ENCODE measurements at places on chromosomes 3 and 15.

DNA sequence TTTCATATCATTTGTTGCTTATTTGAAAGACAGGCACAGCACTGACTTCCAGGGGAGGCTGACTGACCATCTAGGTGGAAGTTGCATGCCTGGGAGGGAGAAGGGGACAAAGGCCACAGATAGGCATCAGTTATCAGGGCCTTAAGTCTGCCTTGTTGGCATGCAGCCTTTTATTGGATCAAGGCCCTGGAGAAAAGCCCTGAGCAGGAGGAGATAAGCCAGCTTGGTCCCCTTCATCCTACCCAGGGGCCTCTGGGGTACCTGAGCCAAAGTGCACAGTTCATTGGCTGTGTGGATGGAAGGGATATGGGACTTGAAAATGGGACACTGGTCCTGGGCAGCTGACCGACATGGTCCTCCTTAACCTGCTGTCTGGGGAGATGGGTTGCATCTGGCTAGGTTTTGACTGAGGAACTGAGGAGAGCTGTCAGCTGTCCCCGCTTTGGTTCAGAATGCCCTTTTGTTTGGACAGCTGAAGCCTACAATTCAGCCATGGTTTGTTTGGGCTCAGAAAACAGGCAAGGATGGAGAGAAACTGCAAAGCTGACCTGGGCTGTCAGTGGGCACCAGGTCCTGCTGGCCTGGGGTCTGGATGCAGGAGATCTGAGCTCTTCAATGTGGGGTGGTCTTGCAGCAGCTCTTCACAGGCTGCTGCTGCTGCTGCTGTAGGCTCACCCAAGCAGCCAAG is 60.0 kb downstream of the FLNB start:
- no peak for DNase-seq

GRCh38 chr3:157586293-157586692 is 83.1 kb upstream of the VEPH1 start:
- DNase-seq = no peak

DNA sequence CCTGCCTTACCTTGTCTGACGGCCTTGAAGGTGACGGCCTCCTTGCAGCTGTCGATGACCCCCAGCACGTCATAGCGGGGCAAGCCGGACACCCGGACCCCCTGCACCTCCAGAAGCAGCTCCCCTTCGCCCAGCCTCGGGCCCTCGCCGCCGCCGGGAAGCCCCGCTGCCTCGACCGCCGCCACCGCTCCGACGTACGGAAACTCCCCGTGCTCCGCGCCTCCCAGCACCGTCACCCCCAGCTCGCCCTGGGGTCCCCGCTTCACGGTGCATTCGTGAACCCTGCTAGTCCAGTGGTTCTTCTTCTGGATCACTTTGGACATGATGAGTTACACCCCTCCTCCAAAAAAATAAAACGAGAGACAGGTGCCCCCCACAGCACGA is 740 bp downstream of the MAGI1 start:
- no peak for DNase-seq

- DNase-seq = no peak
Measured at GRCh38 chr3:184726497-184726896, 14.6 kb upstream of the MAGEF1 start.

DNA sequence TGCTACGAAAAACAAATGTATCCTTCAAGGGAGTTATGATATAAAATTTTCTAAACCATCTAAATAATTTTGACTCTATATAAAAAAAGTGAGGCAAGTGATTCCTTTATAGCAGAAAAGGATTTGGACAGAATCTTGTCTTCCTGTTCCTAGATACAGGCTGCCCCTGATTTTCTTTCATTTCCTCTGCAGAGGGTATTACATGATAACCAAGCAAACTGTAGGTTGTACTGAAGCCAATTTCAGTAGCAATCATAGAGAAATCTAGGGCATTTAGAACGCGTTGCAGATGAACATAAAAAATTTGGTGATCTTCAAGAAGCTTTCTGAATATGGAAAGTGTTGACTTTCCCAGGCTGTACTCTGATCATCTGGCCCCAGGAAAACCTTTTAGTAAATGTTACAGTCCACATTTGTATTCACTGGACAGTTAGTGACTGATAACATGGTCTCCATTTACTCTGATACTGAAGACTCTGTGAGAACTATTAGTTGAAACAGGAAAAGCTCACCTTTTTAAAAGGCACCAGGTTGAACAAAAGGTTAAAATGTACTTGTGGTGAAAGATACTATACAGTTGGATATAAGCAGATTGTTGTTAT is 9.1 kb upstream of the UTS2B start:
- no peak for DNase-seq

DNA sequence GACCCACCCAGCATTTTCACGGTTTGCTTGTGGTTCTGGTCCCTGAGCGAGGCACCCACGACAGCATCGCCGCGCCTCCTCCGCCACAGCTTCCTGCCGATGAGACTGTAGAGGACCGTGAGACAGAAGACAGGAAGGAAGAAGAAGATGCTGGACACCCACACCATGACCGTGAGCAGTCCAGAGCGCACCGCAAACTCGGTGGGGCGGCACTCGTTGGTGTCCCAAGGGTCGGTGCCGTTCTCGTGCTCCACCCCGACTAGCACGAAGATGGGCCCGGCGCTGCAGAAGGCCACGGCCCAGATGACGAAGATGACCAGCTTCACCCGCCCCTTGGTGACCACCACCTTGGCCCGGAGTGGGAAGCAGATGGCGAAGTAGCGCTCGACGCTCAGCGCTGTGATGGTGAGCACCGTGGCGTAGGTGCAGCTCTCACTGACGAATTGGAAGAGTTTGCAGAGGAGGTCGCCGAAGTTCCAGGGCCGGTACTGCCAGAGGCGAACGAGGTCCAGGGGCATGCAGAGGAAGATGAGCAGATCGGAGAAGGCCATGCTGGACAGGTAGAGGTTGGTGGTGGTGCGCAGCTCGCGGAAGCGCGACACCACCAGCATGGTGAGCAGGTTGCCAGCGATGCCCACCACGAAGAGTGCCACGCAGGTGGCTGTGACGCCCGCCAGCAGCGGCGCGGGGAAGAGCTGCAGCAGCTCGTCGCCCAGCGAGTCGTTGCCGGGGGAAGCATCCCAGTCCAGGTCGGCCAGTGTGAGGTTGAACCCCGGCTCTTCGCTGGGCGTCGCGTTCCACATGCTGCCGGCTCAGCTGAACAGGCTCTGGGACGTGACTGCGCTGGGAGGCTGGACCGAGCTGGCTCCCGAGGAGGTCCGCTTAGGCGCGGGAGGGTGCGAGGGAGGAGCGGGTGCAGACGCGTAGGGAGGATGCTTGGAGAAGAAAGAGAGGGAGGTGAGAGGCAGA is at the start of gene GHSR:
Gene GHSR (minus strand): TSS at position 846 of the 969 bp plus-strand sequence. CDS start 43 bp downstream, at position 803.
- peak; percentile 5 for DNase-seq

- no peak for DNase-seq
Measured at GRCh38 chr3:126147932-126148683, 32.3 kb downstream of the ALDH1L1 start.

- DNase-seq = no peak
Measured at GRCh38 chr15:52912172-52912571, 122.0 kb upstream of the ONECUT1 start.

DNA sequence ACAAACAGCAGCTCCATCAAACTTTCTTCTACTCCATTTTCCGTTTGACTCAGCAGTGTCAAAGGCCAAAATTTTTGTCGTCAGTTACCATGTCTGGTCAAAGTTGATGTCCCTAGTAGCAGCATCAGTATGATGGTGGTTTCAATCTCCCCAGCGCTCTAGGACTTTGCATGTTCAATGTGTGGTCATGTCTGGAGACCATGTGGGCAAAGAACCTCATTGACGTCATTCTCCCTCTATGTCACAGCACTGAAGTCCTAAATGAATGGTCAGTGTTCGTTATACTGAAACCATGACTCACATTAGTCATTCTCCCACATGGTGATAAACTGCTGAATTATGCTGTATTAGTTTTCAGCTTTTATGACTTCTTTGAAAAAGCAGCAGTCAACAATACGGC is 23.2 kb downstream of the SHC4 start:
- DNase-seq = no peak

DNA sequence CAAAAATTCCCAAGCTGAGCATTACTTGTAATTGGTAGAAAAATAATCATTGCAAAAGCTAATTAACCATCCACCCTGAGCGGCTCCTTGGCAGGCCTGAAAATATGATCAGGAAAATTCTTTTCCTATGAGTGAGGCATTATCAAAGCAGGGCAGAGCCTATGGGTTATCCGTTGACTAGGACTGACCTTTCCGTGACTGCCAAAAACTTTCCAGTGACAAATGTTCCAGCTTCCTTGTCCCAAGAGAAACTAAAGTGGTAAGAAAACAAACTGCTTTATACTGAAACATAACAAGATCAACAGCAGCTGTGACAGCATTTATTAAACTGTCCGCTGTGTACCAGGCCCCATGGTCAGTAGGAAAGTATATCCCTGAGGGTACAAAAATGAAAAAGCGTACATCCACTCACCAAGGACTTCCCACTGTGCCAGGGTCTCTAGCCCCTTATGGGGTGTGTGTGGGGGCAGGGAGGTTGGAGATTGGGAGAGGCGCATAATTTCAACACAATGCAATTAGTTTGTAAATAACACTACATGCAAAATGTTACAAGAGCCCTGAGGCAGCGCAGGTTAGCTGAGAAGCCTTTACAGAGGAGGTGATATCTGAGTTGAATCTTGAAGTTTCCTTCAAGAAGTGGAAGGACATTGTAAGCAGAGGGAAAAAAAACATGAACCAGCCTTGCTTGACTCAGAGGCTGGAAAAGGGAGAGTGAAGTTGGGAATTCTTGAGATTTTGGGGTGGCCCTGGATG is 8.5 kb downstream of the LIPC start:
- DNase-seq = no peak

DNA sequence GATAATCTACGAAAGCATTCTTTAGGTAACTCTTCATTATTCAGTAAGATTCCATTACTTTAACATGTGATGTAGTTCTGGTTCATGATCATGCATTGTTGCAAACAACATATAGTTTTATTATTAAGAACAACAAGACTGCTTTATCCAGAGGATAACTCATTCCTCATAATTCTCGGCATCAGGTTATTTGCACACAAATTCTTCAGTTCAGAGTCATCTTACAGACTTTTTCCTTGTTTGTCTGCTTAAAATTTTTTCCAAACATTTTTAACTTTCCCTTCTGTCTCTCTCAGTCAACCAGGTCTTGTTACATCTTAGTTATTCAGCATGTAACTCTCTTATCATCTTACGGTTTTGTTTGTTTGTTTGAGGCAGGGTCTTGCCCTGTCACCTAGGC is 60.1 kb downstream of the VGLL3 start:
- no peak for DNase-seq

- no peak for DNase-seq
Measured at GRCh38 chr3:190306513-190307163, 15.6 kb downstream of the CLDN1 start.

GRCh38 chr3:80889535-80889934 is 871.9 kb downstream of the GBE1 start:
- DNase-seq = no peak

- DNase-seq = no peak
Measured at GRCh38 chr3:186454881-186455703, 89.1 kb downstream of the CRYGS start.

DNA sequence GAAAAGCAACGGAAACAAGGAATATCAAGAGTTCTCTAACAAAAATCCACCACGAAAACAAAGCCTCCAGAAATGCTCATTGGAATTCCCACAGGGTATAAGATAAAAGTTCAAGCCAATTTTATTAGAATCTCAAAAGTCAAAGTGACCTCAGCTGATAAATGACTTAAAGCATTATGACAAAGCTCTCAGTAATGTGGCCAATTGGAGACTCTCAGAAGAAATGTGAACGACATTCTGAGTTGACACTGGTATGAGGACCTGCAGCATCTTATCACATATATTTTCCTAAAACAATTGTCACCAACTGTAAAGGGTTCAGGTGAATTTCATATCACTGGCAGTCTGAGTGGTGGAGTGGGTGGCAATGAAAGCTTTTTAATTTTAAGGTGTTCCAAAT is 199.1 kb downstream of the FOXP1 start:
- DNase-seq = no peak

- DNase-seq = no peak
Measured at GRCh38 chr3:39467394-39468107, at the start of gene MOBP. MOBP (plus strand) TSS chr3:39467680; CDS start chr3:39502070, 34,390 bp downstream.

GRCh38 chr3:139830817-139831216 is 104.2 kb upstream of the CLSTN2 start:
- DNase-seq = no peak

- no peak for DNase-seq
Measured at GRCh38 chr3:29906906-29907305, 626.0 kb downstream of the RBMS3 start.

DNA sequence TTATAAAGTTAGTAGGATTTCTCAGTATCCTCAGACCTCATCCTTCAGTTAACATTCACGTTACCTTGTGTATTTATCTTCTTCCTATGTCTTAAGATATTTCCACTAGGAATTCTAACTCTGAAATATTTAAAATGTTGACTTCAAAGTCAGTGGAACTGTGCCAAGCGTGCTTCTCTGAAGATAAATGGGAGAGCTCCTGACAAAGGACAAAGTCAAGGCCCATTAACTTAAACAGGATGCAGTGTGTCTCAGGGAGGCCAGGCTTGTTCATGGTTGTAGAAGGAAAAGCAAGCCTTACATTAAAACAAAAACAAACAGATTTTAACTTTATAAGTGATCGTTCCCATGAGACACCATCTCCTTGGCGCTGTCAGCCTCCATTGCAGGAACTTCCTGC is 41.5 kb downstream of the ABHD17C start:
- no peak for DNase-seq

- no peak for DNase-seq
Measured at GRCh38 chr3:46711760-46712159, 5.9 kb downstream of the PRSS50 start.

DNA sequence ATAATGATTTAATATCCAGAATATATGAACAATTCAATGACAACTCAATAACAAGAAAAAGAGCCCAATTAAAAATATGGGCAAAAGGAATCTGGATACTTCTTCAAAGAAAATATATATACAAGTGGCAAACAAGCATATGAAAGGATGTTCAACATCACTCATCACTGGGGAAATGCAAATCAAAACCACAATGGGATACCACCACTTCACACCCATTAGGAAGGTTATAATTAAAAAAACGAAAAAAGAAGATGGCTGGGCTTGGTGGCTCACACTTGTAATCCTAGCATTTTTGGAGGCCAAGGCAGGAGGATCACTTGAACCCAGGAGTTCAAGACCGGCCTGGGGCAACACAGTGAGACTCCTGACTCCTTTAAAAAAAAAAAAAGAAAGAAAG is 4.1 kb downstream of the CCDC12 start:
- no peak for DNase-seq

DNA sequence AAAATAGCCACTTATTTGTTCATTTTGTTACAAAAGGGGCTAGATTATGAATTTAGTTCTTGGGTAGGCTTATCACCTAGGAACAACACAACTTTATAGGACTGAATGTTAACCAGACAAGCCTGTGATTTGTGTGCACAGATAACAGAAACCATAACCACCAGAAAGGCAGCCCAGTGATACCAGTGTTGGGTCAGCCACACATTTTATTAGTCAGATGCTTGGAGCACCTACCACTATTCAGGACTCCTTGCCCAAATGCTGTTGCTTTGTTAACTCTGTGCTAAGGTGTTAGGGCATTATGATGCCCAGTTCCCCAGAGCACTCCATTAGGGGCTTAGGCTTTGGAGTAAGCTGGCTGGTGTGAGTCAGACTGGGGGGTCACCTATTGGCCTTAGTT is 22.5 kb downstream of the PLCL2 start:
- no peak for DNase-seq

- no peak for DNase-seq
Measured at GRCh38 chr3:100526613-100527346, 34.4 kb downstream of the TMEM45A start.

GRCh38 chr3:103158183-103158582 is 723.4 kb downstream of the ZPLD1 start:
- DNase-seq = no peak

- DNase-seq = no peak
Measured at GRCh38 chr15:37015035-37015434, 85.3 kb downstream of the MEIS2 start.

All from stimulated activated CD4-positive, alpha-beta T cell treated with anti-CD3 and anti-CD28 coated beads, Interleukin-4, amount 100 ng/mL, for 1 hour (primary cell).